Epithelial cell of proximal tubule (primary cell): ENCODE measurements at places on chromosomes 6 and 20. TPM values are rescaled to one million over a fixed set of nuclear protein-coding genes. Genes with fewer than 3 reads are reported as not detected.

DNA sequence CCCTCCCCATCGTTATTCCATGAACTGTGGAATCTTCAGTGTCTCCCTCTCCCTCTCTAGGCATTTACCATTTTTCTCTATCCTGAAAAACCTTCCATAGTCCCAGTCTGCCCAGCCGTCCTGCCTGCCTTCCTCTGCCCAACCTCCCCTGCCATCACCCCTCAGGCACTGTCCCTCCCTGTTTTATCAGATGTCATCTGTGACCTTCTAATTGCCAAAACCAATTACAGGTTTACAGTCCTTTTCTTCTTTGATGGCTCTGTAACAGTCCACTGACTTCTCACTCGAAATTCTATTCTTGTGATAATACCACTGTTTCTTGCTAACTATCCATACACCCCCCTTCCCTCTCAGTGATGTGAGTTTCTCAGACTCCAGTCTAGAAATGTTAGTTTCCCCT lies 2.3 kb upstream of the SLC23A2 start:
- DNase-seq: no peak

DNA sequence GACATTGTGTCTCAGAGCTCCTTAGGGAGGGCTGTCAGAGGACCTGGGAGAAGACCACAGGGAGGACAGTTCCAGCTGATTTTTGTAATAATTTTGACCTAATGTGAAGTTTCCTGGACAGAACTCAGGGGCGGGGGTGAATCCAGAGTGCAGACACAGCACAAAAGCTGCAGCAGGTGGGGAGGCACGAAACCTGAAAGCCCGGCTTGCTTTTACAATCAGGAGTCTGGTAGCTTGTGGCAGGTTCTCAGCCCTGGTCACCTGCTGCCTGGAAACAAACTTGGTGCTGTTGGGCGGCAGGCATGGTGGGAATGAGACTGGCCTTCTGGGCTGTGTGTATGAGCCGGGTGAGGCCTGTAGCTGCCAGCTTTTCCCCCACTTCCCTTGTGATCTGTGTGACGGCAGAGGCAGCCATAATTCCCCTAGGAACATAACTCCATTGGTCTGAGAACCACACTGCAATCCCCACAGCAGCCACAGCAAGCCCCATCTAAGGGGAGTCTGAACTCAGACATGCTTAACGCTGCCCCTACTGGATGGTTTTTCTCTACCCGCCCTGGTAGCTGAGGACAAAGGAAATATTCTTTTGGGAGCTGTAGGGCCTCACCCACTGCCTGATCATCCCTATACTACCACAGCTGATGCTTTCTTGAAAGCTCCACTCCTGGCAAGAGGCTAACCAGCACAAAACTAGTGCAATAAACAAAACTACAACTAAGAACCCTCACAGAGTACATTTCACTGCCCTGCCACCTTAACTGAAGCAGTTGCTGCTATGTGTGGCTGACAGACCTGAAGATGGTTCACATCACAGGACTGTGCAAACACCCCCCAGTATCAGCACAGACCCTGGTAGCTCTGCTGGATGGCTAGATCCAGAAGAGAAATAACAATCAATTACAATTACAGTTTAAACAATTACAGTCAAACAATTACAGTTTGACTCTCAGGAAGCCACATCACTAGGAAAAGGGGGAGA lies 1055.1 kb upstream of the GJE1 start:
- DNase-seq: no peak

DNA sequence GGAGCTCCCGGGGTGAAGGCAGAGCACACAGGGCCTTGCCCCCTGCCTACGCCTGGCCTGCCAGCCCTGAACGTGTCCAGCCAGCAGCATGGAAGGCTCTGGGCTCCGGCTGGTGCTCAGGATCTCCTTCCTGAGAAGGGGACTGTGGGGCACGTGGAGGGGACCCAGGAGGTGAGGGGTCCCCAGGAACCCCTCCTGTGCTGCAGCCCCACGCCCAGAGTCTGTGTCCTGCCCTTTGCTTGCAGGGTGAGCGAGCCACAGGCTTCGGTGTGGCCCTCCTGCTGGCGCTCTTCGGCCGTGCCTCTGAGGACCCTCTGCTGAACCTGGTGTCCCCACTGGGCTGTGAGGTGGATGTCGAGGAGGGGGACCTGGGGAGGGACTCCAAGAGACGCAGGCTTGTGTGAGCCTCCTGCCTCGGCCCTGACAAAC lies 22.3 kb downstream of the NPEPL1 start:
- DNase-seq: no peak

DNA sequence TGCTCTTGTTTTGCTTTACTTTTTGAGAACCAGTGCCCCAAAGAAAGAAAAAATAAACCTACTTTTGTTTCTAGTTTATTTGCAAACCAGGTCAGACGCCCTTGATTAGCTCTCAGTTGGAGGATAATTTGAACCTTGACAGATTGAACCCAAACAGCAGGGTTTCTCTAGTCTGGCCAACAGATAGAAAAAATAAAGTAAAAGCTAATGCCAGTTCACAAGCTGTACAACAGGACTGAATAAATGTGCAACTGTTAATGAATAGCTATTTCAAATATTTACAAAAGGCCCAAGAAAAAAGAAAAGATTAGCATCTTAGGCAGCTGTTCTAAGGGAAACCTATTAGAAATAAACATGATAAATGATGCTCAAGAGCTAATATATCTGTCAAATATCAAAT lies 331.8 kb downstream of the CDKAL1 start:
- DNase-seq: no peak

The LIME1 gene
- total RNA-seq: 6.5 and 19.1 TPM in 2 replicates
